Osteocyte (in vitro differentiated cells): ENCODE measurements at places on chromosomes 13 and 19.

- DNase-seq, result no peak
These were observed 20.0 kb downstream of the GARRE1 start for GRCh38 chr19:34274284-34274826.

DNA sequence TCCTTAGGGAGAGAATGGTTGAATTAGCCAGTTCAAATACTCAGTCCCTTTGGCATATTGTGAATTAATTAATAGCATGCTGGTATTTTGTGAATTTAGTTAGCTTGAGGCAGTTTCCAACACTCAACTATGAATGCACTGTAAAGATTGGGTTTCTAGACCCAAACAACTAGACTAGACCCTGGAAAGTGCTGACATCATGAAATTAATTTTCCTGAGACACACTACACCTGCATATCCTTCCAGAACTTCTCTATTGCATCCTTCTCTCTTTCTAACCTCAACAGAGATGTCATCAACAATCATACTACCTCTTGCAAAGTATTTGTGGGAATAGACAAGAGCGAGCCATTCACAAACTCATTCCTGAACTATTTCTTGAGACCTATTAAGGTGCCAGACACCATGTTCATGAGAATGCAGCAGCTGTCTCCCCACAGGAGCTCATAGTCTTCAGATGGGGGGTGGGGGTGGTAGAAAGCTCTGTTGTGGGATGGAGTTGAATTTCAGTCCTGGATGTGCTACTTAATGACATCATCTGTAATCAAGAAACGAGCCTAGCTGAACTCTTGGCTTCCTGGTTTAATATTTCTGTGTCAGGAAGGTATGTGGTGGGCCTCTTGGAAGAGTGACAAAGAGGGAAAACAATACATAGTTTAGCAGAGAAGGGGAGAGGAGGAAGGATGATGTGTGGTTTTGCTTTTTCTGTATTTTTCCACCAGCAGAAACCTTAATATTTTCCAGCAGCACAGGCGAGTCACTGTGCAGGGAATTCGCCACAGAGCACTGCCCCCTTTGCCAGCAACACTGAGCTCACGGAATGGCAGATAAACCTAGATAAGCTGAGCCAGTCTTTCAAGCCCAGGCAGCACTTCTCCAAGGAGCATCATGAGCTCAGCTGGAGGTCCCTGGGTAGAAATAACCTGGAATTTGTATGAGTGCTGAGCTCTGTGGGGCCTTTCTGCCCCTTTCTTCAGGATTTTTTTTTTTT is 53.1 kb upstream of the CYSLTR2 start:
- peak; percentile 10 for DNase-seq

DNA sequence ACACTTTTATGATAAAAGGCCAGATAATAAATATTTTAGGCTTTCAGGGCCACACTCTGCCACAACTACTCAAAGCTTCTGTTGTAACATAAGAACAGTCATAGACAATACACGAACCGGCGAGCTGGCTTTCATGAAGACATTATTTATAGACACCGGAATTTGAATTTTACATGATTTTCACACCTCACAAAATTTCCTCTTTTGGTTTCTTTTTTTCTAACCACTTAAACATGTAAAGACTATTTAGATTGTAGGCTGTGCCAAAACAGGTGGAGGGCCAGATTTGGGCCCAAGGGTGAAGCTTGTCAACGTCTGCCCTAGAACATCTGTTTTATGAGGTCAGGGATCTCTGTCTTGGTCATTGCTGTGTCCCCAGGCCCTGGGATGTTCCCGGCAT is 29.7 kb upstream of the FXYD3 start:
- no peak for DNase-seq

GRCh38 chr13:46717275-46717674 is 79.7 kb downstream of the ESD start:
- DNase-seq, result no peak

GRCh38 chr13:71278512-71278911 is 588.5 kb downstream of the DACH1 start:
- no peak for DNase-seq
